ENCODE measurements at places on chromosomes 7 and 10.

DNA sequence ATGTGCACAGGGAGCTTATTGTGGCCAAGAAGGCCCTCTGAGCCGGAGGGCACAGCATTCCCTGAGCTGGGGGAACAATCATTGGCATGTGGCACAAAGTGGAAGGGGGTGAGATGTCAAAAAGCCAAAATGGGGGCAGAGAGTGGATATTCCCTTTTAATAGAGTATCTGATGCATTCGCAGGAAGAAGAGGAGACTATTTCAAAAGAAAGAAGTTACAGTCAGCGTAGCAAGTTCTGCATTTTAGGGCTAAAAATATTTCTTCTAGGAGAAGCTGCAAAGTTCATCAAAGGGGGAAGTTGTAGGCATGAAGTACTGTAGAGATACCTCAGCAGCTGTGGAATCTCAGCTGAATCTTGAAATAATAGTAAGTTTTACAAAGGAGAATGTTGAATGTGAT is 136.0 kb upstream of the WDR11 start:
- DNase-seq, result no peak

GRCh38 chr7:37332243-37333016 is 116.2 kb downstream of the ELMO1 start:
- no peak for DNase-seq

DNA sequence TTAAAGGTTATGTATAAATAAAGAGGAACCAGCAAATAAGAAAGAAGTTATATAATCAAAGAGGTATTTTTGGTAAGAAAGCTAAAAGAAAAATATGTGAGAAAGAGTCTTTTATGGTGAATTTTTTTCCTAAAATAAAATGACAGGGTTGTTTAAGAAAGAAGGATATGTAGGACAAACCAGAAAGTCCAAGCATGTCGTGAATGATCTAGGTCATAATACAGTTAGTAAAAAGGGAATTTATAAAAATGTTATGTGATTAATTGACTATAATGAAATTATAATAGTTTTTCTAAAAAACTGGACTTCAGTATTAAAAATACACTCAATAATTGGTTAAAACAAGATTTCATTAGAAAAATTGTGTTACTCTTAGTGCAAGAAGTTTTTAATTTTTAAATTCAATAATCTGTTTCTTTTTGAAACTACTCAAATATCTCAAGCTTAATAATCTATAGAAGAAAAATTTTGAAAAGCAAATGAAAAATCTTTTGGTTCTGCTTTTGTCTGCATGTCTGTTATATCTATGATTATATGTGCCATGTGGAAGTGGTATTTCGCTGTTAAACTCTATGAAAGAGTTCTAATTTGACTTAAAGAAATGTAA is 23.3 kb downstream of the AVL9 start:
- no peak for DNase-seq

DNA sequence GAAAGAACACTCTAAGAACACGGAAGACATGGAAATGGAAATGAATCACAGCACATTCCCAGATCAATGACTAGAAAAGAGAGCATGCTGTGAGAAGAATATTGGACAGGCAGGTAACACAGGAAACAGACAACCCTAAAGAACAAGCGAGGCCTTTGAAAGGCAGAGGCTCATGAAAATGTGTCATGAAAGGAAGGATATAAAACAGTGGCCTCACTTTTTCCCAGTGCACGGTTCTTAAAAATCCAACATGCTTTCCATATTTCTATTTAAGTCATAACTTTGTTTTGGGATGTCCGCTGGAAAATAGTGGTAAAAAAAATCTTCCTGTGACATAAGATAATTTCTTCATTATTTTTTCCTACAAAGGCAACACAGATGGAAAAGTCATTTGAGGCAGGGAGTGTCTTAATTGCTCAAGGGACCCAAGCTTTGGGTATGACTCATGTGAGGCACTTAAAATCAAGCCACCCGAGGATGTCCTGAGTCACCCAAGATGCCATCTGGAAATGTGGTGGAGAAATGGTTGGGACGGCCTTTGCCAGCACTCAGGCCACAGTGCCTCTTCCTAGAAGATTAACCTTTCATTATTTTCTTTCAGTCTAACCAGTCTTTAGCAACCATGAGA is 17.0 kb downstream of the ITIH5 start:
- DNase-seq, result no peak

DNA sequence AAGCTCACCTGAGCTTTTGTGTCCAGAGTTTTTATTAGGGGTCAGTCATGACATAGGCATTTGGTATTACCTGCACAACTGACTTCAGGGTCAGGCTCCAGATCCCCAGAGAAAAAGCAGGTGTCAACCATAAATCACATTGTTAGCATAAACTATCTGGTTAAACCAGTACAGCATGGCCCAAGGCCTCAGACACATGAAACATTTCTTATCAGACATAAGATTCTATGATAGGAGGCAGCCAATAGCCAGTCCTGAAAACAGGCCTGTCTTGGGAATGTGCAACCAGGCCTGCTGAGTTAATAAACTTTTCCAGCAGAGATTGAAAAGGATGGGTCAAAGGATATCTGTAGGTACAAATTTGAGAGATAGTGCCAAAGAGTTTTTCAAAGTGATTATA is 116.1 kb downstream of the TPST1 start:
- DNase-seq, result no peak

DNA sequence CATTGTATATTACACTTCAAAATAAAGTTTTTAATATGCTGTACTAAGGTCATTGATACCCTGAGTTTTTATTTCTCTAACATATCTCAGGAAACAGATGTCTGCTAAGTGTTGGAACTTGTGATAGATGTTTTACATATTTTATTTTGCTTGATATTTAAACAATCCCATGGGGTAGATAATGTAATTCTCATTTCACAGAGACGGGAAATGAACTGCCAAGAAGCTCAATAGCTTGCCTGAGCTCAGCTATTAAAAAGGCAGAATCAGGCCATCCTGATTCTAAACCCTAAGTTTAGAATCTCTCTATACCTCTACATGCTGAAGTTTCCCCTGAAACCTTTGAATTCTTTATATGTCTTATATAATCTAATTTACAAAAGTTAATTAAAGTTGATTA is 126.3 kb downstream of the LRRC18 start:
- no peak for DNase-seq

DNA sequence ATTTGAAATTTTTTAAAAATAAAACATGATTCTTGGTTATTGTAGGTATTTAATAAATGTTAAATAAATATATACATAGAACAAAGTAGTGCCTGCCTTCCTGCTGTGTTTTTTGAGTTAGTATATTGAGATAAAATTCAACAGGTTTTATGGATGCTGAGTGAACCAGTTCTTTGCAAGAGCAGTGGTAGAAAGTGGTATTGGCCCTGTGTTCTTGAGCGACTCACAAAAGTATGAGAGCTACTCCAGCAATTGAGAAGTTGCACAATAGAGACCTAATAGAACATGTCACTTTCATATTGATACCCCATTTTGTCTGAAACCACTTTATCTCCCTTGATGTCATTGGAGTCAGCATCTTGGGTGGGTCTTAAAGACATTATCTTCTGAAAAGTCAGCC is 32.6 kb upstream of the GJD4 start:
- DNase-seq, result no peak

DNA sequence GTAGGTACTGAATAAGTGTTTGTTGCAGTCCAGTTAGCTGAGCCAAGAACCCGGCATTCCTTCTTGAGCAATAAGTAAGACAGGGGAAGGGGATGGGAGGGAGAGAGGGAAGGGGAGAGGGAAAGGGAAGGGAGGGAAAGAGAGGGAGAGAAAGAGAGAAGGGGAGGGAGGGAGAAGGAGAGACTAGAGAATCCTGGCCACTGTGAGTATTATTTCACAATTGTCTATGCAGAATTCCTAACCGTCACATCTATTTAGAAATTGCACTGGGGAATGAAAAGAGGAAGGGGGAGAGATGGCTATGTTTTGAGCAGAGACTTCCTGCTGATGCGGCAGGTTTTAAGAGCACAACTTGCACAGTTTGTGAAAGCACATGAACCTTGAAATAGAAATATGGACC is 251.4 kb upstream of the ZMIZ1 start:
- no peak for DNase-seq

GRCh38 chr7:15750727-15751126 is 64.2 kb upstream of the MEOX2 start:
- no peak for DNase-seq

GRCh38 chr7:102450242-102450641 is 14.4 kb downstream of the ALKBH4 start:
- peak; percentile 42 for DNase-seq

- no peak for DNase-seq
Measured at GRCh38 chr7:20594023-20594422, 21.4 kb upstream of the ABCB5 start.

DNA sequence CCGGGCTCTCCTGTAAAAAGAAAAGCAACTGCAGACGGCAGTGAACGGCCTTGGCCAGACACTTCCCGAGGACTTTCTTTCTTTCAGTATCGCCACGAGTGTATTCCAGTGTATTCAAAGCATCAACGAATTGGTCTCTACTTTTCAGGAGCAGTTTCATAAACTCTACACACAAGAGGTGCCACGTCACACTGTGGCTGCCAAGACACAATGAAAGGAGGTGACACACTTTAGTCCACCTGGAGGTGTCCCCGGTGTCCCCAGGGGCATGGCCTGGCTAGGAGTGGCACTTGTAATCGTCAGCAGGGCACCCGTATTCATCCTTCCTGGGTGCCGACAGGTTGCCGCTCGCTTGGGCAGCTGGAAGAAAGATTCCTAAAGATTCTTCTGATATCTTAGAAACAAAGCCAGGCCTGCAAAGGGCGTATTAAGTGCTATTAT is 5.0 kb downstream of the TNS3 start:
- no peak for DNase-seq

- DNase-seq, result no peak
Measured at GRCh38 chr7:142463401-142463850, 205.6 kb upstream of the PRSS58 start.

- no peak for DNase-seq
Measured at GRCh38 chr7:27965650-27966049, 214.9 kb downstream of the JAZF1 start.

DNA sequence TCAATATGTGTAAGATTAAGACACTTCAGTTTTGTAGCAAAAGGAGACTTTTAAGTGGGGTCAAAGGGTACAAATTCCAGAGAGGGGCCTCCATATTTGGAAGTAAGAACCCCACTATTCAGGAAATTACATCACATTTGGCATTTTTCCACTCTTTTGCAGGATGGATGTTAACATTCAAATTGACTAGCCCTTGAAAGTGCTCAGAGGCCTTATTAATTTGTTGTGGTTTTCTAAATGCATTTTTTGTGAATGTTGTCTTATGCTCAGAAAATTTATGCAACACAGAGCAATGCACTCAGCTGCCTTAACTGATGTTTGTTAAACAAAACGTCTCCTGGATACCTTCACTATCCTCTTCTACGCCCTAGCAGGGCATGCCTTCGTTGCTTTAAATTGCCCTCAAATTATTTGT is 50.9 kb upstream of the PDLIM1 start:
- DNase-seq, result no peak

- no peak for DNase-seq
Measured at GRCh38 chr10:55740110-55740509, 620.9 kb downstream of the ZWINT start.

- DNase-seq, result peak; percentile 62
Measured at GRCh38 chr7:2670720-2671391, 17.1 kb upstream of the AMZ1 start.

DNA sequence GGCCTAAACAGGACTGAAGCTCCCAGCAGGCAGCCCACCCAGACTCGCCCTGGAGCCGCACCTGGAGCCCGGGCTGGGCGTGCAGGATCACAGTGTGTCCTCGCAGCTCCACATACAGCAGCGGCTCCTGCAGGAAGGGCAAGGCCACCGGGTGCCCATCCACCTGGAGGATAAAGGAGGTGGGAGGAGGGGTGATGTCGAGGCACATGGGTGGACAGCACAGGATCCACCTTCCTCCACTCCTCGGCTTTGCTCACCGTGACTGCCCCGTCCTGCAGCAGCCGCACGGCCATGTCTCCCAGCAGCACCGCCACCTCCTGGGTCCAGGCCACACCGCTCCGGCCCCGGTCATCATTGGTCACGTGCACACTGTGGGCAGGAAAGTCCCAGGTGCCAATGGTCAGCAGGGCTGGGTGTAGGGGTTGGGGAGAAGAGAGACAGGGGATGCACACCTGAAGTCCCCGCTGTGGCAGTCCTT is 16.8 kb downstream of the ATP6V1F start:
- no peak for DNase-seq

- DNase-seq, result no peak
Measured at GRCh38 chr10:88800152-88801125, 2.1 kb upstream of the LIPM start.

DNA sequence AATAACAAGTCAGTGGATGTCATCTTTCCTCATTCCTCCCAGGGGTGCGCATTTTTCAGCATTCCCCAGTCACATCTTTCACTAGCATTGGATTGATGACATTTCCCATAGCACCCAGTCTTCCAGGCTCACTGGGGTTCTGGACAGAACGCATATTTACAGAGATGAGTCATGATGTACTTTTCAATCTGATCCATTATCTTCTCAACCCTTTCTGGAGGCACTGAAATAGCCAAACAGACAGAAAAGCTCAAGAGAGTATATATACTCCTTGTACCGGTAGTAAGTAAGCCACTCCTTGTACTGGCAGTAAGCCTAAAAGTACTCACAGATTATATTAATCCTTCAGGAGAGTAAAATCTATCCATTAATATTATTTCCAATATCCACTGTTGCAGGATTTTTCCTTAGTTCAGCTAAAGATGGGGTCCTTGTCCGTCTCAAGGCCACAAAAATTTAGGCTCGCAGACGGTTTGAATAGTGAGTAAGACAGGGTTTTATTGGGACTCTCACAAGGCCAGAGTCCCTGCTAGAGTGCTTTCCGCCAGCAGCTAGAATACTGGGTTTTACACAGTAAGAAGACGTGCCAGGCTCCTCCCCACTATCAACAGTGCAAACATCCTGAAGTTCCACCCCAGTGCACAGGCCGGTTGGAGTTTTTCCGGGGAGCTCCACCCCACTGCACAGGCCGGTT is 60.8 kb downstream of the MDH2 start:
- DNase-seq, result no peak

DNA sequence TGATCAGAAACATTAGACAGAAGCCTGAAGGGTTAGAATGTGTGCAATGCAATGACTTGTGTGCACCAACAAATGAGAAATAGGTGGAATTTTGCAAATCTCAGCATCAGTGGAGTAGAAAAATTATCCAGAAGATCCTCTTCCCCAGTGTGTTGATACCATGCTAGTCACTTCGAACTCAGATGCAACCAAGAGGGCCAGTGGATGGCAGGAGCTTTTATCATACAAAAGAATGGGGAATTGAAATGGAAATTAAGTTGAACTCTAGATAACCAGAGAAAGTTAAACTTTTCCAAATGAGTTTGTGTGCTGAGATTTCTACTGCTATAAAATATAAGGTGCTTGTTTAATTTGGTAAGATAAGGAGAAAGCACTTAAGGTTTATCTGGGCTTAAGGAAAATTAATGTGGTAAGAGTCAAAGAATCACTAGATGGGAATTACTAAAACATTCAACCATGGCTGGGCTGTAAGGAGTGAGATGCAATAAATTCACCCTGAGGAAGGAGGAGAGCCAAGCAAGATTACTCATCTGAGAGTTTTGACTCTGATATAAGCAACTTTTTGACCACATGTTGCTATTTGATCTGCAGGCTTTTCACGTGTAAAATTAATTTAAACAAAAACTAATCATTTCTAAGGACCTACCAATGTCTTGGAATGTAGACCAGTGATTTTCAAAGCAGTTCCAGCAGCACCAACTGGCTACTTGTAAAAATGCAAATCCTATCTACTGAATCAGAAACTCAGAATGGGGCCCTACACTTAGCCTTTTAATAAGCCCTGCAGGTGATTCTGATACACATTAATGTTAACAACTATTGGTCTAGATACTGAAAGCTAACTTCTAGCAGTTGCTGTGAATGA is 113.2 kb downstream of the CDC14C start:
- DNase-seq, result no peak

- DNase-seq, result no peak
Measured at GRCh38 chr10:79382491-79382941, 35.2 kb downstream of the PPIF start.

Data from T-helper 1 cell (primary cell).